Naive thymus-derived CD4-positive, alpha-beta T cell (primary cell): ENCODE measurements at places on chromosomes 1 and 21. TPM values are rescaled to one million over a fixed set of nuclear protein-coding genes. Genes with fewer than 3 reads are reported as not detected.

GRCh38 chr1:19074361-19074901 is 118.0 kb upstream of the IFFO2 start:
- H3K27me3 ChIP-seq, result no peaks in the 10 kb centered on the region
- H3K27ac ChIP-seq, result peak overlapping the region; percentile 18
- DNase-seq, result peak; percentile 56
- peak overlapping the region; percentile 41 for H3K4me3 ChIP-seq
- peaks cover 52% of the 10 kb centered on the region for H3K4me1 ChIP-seq

- H3K27ac ChIP-seq, result no peak overlapping the region
- no peaks in the 10 kb centered on the region for H3K4me1 ChIP-seq
- no peak for DNase-seq
- no peaks in the 10 kb centered on the region for H3K36me3 ChIP-seq
These were observed 382.7 kb downstream of the DPYD start for GRCh38 chr1:97538113-97538512.

Gene SRSF11
- total RNA-seq, result 413 TPM

DNA sequence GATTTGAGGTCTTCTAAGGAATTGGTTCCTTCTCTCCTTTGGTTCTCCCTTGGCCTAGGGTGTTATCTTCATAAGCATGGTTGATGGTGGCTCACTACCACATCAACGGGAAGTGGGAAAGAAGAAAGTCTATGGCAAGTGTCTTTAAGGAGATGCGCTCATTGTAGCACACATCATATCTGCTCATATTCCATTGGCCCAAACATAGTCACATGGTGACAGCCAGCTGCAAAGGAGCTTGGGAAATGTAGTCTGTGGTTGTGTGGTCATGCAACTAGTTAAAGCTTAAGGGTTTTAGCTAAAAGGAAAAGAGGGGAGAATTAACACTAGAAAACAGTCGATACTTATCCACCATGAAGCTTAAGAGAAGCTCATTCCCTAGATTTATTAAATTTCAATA is 11.4 kb upstream of the MRPS6 start:
- no peaks in the 10 kb centered on the region for H3K36me3 ChIP-seq
- no peak overlapping the region for H3K27ac ChIP-seq
- H3K4me3 ChIP-seq, result no peak overlapping the region

Gene CYP4B1
- not detected for total RNA-seq
